ENCODE measurements at places on chromosomes 2 and 18. TPM values are rescaled to one million over a fixed set of nuclear protein-coding genes. Genes with fewer than 3 reads are reported as not detected.
A peak's percentile ranks its signal among the peaks of the same experiment; 100 is the strongest.

DNA sequence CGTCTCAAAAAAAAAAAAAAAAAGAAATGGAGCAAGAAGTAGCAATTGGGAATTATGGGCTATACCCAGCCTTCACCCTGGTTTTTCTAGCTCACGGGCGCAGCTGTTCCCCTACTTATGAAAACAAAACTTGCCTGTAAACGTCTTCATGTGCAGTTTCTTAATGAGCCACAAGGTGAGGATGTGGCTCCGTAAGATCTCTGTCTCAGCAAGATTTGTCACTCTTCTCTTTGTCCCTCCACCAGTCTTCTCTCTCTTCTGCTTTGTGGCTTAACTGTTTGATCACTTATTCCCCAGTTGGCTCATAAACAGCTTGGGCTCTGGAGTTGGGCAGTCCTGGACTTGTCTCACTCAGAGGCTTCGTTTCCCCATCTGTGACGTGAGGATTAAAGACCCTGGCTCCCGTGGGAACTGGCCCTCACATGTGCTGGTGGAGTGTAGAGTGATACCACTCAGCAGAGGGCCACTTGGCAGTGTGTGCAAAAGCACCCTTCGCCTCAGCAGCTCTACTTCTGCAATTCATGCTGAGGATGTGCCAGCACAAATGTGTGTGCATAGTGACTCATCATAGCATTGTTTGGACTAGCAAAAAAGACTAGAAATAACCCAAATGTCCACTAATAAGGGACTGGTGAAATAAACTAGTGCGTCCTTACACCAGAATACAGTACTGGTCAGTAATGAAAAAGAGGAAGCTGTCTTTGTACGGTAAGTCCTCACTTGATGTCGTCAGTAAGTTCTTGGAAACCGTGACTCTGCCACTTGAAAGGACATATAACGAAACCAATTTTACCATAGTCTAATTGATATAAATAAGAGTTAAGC is 8.7 kb downstream of the CEP68 start:
- H3K36me3 ChIP-seq: no peaks in the 10 kb centered on the region
- DNase-seq: peak; percentile 62

- H3K4me1 ChIP-seq: no peaks in the 10 kb centered on the region
- peaks cover 9% of the 10 kb centered on the region for H3K27me3 ChIP-seq
- no peaks in the 10 kb centered on the region for H3K36me3 ChIP-seq
- no peak overlapping the region for H3K4me3 ChIP-seq
- no peak overlapping the region for H3K27ac ChIP-seq
Observed at GRCh38 chr2:95337829-95338228, 40.7 kb downstream of the KCNIP3 start.

DNA sequence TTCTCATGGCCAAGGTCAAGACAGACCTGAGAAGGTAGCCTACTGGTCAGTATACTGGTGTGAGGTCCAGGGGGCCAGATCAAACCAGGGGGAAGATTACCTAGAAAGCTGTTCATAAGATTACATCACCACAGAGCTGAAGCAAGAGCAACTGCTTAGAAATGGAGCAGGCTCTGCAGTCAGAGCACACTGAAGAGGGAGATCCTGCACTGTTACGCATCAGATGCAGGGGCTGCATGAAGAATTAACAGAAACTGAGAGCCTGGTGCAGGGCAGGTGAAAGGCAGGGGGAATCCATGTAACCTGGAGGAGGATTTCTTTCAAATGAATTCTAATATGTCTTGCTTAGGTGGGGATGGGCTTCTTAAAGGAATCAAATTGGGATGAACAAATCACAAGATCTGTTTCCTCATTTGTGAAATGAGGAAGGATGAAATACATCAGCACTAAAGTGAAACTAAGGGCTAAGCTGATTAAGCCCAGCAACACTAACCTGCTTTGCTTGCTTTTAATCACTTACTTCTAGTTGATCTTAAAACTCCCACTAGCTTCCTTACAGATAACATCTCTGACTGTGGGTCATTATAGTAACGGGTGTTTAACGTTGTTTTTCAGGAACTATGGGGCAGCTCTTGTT is 74.3 kb upstream of the ADAM23 start:
- peaks cover 6% of the 10 kb centered on the region for H3K27me3 ChIP-seq
- no peak overlapping the region for H3K4me3 ChIP-seq
- no peak for DNase-seq
- H3K36me3 ChIP-seq: no peaks in the 10 kb centered on the region
- peaks cover 4% of the 10 kb centered on the region for H3K4me1 ChIP-seq
- no peak overlapping the region for H3K27ac ChIP-seq

The MROH2A gene
- not detected for total RNA-seq

The FSHR gene
- total RNA-seq: not detected

Measured in activated CD4-positive, alpha-beta memory T cell treated with anti-CD3 and anti-CD28 coated beads for 36 hours (primary cell).